Stimulated activated CD4-positive, alpha-beta T cell treated with anti-CD3 and anti-CD28 coated beads, Interleukin-2, amount 100 ng/mL, for 4 hours (primary cell): ENCODE measurements at places on chromosomes 4 and X.

DNA sequence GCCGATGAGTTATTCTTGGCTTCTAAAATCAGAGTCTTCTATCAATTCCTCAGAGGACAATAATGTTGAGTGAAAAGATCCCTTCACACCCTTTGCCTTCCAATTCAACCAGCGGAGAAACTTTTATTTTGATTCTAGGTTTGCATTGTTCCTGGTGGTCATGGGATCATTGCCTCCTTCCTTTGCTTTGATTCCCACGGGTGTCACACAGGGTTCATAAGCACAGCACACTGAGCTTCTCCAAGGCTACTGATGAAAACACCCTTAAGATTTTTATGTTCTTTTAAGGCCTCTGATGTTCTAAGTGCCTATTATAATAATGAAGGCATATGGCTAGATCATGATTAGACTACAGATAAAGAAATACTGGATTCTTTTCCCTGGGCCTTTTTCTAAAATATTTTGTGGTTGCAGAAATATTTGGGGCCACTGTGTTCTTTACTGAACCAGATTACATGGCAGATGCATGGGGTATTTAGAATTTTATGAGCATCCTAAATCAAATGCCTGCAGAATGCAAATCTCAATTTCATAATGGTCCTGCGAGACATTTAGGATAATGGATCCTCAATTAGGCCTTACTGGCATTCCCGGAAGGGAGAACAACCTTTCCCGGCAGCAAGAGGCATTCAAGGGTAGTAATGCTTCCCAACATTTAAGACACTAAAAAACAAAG lies 43.9 kb upstream of the FGFBP2 start:
- DNase-seq: no peak

- DNase-seq: no peak
These were observed 24.7 kb upstream of the NAP1L5 start for GRCh38 chr4:88722276-88722780.

- no peak for DNase-seq
These were observed 7.7 kb downstream of the GEMIN8 start for GRCh38 chrX:14022019-14022418.

- DNase-seq: no peak
These were observed 160.4 kb downstream of the MAD2L1 start for GRCh38 chr4:119906277-119906676.

GRCh38 chr4:84796394-84796793 lies 170.1 kb downstream of the WDFY3 start:
- DNase-seq: no peak

DNA sequence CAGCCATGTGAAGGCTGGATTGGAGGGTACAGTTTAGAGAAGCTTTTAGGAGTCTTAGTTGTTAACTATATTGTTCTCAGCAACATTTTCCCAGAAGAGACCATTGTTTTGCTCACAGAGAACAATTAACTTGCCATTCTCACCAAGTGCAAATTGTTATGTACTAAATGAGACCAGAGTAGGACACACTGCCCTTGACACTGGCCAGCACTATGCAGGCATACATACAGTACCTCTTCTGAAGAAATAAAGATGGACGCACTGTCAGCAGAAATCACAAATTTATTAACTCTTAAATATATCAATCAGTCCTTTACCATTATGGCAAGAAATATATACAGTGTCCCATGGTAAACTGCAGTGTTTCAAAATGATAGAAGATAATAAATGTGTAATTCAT lies 309.4 kb downstream of the CAMK2D start:
- DNase-seq: no peak

- DNase-seq: no peak
These were observed 41.8 kb upstream of the ARHGEF6 start for GRCh38 chrX:136822337-136823095.
